ENCODE measurements at places on chromosomes 4 and X. TPM values are rescaled to one million over a fixed set of nuclear protein-coding genes. Genes with fewer than 3 reads are reported as not detected.

- no peak for DNase-seq
Measured at GRCh38 chr4:38136604-38137003, 176.4 kb downstream of the PTTG2 start.

GRCh38 chr4:64713256-64713840 is 304.1 kb upstream of the TECRL start:
- no peak for DNase-seq

DNA sequence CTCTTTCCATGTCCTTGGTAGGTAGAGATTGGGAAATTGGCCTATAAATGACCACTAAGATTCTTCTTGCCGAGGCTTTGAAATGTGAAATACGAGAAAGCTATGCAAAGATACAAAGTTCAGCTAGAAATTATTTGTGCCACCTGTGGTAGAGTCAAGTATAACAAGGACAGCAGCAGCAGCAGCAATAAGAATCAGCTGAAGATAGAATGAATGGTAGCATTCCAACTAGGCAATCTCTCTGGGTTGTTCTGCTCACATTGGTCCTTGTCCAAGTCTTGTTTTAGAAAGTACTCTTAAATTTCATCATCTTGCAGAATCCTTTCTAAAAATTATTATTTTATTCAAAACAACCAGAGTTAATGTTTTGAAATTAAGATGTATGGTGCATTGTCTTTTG is 67.8 kb upstream of the PCDH10 start:
- no peak for DNase-seq

DNA sequence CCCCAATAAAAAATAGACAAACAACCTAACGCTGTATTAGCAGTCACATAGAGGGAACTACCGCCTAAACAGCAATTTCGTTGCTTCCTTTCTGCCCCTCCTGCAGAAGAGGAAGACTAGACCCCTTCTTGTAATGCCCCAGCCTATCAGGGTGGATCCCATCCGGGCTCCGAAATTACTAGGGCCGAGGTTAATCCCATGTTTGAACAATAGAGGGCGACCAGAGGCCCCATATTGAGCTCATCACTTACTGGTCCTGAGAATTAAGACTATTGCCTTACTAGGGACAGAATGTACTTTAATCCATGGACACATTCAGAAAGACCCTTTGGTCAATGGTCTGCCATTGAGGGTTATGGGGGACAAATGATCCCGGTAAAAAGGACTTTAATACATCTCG is 11.8 kb upstream of the ZNF630 start:
- peak; percentile 41 for DNase-seq

BRS3 gene
- not detected for total RNA-seq

HSFX2 gene
- total RNA-seq, result 2.0 TPM

DUX4 gene
- total RNA-seq, result 0.49 TPM

All from endothelial cell (in vitro differentiated cells).